CD4-positive, alpha-beta T cell treated with Interferon alpha-2 for 1 hour (primary cell): ENCODE measurements at places on chromosomes 6 and 20.

GRCh38 chr6:158064725-158065251 is 83.1 kb downstream of the SYNJ2 start:
- DNase-seq, result no peak

DNA sequence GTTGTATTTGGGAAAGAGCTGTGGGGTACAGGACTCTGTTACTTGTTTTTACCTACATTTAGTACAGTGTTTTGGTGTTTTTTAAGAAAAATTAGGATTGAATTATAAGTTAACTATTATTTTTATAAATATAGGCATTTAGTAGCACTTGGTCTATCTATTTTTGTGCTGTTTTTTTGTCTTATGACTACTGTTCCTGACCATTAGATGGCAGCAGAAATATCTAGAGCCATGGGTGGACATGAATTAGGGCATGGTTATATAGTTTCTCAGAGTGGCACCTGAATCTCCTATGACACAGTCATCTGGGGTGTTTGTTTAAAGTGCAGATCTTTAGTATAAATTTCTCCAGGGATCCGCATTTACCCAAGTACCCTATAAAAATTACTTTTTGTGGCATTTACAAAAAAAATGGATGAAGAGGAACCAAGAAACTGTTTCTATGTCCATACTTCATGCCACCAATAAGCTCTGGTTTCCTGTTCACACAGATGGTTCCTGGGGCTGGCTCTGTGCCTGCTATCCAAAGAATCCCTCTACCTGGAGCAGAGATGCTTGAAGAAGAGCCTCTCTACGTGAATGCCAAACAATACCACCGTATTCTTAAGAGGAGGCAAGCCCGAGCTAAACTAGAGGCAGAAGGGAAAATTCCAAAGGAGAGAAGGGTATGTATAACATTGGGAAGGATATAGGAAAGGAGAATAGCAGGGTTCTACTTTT is 19.8 kb downstream of the NFYA start:
- peak; percentile 25 for DNase-seq

DNA sequence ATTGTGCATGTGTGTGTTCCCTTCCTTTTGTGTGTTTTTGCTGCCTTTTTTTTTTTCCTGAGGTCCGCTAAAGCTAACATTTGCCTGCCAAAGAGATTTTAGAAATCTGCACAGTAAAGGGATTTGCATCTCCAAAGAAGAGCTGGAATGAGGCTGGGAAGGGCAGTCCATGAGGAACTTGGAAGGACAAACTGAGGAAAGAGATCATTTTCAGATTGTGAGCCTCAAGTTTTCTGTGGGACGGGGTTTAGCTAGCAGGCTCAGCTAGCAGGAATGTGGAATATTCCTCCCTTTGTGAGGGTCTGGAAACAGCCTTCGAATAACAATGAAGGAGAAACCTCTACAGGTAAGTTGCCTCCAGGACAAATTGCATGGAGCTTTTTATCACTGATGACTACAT is 3.8 kb downstream of the INSM1 start:
- DNase-seq, result no peak

GRCh38 chr6:47264775-47265184 is 44.9 kb downstream of the TNFRSF21 start:
- no peak for DNase-seq

DNA sequence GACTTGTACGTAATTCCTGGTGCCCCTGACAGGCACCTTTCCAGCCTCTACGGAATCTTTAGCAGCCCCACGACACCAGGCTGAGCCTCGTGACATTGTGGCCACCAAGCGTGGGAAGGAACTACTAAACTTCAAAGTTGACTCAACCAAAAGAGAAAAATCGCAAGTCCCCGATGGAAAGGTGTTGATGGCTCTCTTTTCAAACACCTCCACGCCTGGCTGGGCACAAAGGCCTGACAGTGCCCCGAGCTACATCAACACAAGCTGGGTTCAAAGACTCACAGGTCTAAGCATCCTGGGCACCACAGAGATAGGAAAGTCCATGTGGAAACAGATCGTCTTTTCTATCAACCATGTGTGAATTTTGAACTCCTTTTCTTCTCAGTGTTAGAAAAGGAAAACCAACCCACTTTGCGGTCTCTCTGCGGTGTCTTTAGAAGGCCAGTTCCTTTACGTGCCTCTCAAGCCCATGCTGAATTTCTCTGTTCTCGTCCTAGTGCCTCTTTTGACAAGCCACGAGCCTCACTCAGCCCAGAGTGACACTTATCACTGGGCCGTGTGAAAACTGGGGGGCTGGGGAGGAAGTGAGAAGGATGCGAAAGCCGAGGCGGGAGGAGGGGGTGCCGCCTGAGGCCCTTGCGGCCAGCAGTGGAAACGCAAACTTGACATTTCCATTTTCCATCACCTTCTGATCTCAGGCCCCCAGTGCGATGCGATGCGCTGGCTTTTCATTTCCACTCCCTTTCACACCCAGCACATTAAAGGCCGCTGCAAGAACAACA is 59.4 kb downstream of the GFOD1 start:
- DNase-seq, result peak; percentile 78

DNA sequence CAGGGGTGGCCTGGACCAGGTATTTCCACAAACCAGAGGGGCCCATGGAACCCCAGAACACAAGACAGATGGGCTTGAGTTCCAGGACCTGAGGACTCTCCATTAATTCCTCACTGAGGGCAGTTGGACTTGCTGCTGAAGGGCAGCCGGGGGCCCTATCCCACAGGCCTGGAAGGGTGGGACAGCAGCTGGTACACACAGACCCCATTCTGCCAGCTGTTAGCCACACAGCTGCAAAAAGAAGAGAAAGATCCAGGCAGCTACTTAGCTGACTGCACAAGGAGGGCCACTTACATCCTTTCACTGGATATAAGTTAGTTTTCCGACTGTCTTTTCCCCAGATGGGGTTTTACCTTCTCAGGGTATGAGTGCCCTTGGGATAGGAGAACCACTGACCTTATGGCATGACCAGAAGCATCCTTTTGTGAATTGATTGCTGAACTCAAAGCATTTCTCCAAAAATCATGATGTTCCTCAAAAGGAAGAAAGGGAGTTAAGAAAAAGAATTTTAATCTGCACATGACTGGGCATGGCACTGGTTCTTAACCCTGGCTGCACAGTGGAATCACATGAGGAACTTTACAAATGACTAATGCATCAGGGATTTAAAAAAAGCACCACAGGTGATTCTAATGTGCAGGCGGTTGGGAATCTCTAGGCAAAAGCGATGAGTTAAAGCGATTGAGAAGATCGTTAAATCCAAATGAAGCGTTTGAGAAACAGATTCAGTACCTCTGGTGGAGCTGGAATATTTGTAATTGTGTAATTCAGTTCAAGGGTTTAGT is 199.4 kb downstream of the TFAP2A start:
- DNase-seq, result no peak

DNA sequence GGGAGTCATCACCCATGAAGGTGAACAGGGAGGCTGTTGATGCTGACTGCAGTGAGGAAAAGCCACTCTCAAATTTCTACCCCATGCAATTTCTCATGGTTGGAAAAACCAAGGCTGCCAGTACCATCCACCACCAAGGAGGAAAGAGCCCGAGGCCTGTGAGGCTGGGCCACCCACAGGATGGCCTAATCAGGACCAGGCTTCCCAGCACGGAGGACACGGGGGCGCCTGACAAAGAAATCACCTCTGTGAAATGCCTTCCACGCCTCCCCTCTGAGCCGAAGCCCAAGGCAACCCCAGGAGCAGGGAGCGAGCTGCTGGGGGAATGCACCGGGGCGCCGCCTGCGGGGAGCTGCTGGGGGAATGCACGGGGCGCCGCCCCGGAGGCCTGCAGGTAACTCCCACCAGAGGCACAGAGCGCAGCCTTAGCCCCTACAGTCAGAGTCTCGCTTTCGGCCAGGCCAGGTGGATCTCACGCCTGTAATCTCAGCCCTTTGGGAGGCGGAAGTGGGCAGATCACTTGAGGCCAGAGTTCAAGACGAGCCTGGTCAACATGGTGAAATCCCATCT is 26.9 kb downstream of the FOXF2 start:
- no peak for DNase-seq

GRCh38 chr20:19593762-19594161 is 164.3 kb upstream of the RIN2 start:
- no peak for DNase-seq

DNA sequence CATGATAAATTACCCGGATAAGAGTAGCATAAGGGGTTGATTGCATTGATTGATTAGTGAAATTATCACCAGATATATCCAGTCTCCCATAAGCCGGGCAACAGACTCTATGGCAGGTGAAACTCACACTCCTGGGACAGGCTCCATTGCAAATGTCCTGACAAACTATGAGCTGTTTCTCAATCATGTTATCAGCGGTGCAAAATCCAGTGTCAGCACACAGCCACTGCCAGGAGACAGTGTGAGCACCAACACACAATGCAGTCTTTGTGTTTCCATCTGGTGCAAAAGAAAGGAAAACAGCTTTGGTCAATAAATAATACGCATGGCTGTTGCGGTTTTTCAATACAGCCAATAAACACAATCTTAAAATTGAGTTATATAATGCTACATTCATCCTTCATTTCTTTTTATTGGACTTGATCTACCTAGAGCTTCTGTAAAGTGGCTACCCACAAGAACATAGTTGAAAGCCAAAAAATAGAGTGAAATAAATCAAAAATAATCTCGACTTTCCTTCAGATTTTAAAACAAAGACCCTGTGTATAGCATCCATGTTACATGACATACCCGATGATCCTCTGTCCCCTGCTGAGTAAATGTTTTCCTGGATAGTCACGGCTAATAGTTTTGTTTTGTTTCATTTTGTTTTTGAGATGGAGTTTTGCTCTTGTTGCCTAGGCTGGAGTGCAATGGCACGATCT is 64.3 kb upstream of the AFDN start:
- DNase-seq, result no peak

DNA sequence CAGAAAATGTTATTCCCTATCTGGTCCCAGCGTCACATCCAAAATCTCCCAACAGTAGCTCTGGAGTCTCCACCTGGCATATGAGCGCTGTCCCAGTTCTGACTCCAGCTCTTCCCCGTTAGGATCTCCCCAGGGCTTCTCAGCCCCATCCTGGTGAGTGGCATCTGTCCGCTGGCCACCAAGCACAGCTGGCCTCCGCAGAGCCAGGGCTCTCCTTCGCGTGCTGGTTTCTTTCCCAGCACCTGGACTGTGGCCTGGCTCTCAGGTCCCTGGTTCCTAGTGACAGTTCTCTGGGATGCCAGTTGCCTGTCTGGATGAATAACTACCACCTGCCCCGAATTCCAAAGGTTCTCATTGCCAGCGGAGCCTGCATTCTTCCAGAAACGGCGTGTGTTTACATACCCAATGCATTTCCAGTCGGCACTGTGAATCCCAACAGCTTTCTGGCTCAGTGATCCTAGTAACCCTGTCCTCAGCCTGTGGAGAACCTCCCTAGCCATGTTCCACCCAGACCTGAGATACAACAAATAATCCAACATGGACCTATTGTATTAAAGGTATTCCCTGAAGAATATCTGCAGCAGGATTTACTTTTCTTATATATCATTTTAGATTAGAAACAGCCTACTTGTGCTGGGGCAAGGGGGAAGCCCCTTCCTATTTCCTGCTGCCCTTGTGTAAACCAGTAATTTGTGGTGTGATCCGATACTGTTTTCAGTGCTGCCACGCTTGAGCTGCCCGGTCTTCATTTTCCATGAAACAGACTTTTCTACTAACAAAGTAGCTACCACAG is 69.9 kb upstream of the PDE10A start:
- no peak for DNase-seq

- DNase-seq, result peak; percentile 51
These were observed 25.2 kb downstream of the HLA-A start for GRCh38 chr6:29967379-29968010.

DNA sequence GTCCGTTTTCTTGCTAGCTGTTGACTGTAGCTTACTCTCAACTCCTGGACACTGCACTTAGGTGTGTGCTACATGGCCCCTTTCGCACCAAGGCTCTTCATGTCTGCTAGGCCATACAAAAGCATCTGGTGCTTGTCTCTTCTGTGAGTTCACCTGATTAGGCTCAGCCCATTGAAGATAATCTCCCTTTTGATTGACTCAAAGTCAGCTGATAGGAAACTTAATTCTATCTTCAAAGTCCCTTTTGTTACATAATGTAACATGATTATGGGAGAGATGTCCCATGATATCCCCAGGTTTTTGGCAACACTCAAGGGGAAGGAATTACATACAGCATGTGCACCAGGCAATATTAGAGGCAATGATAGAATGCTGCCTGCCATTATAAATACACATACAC is 263.0 kb upstream of the JAG1 start:
- no peak for DNase-seq

DNA sequence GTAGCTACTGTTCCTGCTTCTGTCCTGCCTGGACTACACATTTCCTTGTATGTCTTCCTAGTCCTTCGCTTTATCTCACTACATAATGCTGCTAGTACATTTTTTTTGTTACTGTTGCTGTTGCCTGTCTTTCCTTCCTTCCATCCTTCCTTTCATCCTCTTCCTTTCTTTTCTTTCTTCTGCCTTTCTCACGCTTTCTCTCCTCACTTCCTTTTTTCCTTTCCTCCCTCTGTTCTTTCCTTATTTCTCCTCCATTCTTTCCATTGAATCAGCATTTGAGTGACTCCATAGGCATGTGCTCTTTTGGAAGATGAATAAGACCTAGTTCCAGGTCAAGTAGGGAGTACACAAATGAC is 46.3 kb downstream of the MAP3K4 start:
- DNase-seq, result no peak

GRCh38 chr6:18235524-18235923 is 28.8 kb downstream of the DEK start:
- no peak for DNase-seq

DNA sequence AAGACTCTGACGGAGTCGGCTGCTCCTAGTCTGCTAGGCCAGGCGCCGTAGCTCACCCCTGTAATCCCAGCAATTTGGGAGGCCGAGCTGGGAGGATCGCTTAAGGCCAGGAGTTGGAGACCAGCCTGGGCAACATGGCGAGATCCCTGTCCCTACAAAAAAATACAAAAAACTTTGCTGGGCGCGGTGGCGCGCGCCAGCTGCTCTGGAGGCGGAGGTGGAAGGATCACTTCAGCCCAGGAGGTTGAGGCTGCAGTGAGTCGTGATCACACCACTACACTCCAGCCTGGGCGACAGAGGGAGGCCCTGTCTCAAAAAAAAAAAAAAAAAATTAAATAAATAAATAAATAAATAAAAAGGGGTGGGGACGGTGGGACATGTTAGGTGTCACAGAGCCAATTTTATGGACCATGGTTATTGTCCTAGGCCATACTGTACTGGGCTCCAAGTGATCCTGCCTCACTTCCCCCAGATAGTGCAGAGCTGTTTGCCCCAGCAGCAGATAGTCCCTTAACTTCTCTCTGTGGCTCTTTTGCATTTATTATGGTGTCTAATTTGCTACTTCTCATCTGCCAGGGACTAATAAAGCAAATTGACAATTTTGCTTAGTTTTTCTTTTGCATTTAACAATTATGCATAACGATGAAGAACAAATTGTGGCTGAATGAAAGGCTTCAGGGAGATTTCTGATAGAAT is 5.2 kb downstream of the PI16 start:
- DNase-seq, result no peak

GRCh38 chr6:146295695-146296094 is 247.9 kb upstream of the RAB32 start:
- no peak for DNase-seq

DNA sequence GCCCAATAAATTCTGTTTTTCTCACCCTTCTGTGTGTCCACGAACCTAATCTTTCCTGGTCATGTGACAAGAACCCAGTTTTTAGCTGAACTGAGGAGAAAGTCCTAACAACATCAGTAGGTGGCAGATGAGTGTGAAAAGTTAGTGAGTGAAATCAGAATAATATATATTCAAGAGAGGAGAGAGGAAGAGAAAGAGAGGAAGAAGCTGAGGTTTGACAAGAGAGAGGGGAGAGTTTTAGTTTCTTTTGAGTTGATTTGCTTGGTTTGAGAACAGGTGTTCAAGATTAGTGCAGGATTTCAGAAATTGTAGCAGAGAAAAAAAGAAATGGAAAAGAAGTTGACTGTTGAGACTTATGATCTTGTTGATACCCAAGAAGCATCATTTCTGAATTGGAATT is 930.5 kb upstream of the FLRT3 start:
- no peak for DNase-seq
